CD8-positive, alpha-beta T cell (primary cell): ENCODE measurements at places on chromosomes 13 and 19. TPM values are rescaled to one million over a fixed set of nuclear protein-coding genes. Genes with fewer than 3 reads are reported as not detected.

DNA sequence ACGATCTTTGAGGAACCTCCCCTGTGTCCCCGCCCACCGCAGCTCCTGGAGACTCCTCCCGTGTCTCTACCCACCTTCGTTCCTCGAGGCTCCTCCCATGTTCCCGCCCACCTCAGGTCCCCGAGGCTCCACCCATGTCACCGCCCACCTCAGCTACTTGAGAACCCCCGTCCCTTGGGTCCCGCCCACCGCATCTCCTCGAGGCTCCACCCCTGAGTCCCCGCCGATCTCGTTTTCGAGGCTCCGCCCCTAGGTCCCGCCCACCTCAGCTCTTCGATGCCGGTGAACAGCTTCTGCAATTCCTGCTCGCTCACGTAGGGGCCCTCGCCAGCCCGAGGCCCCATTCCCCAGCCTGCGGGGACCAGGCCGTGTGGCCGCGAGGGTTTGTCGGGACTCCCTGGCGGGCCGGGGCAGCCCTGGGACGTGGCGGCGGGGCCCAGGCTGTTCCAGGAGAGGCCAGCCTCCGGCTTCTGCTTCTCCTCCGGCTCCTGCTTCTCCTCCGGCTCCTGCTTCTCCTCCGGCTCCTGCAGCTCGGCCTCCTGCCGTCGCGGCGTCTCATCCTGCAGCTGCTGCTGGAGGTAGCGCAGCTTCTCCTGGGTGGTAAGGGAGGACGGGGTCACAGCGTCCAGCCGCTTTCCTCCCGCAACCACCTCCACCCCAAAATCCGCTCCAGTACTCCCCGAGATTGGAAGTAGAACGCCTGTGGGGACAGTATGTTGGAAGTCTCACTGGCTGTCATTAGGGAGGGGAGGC is 16.7 kb downstream of the TSKS start:
- DNase-seq, result peak; percentile 7

GRCh38 chr13:97710797-97711196 is 242.7 kb upstream of the IPO5 start:
- no peak for DNase-seq

- no peak for DNase-seq
Measured at GRCh38 chr13:31462766-31463165, 263.0 kb downstream of the B3GLCT start.

DNA sequence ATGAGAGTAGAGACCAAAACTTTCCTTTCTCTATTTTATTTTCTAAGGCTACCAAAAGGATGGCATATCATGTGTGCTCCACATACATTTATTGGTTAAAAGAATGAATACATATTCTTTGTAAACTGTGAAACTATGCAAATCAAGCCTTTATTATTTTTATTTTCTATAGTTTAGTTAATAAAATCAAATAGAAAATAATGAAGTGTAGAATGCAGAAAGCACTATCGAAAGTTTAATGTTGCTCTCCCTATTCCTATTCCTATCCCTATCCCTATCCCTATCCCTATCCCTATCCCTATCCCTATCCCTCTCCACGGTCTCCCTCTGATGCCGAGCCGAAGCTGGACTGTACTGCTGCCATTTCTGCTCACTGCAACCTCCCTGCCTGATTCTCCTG is 60.3 kb downstream of the ZNF100 start:
- no peak for DNase-seq

- no peak for DNase-seq
Measured at GRCh38 chr13:111577956-111578605, 257.6 kb downstream of the TEX29 start.

The TEAD2 gene
- total RNA-seq, result not detected

- no peak for DNase-seq
Measured at GRCh38 chr19:2722541-2723344, 1.6 kb upstream of the DIRAS1 start.

GRCh38 chr19:45117671-45118070 is 24.7 kb downstream of the PPP1R37 start:
- DNase-seq, result no peak

- no peak for DNase-seq
Measured at GRCh38 chr19:4229179-4229931, at the start of gene EBI3. Gene EBI3 (plus strand): TSS chr19:4229523. CDS start chr19:4229551, 28 bp downstream.

DNA sequence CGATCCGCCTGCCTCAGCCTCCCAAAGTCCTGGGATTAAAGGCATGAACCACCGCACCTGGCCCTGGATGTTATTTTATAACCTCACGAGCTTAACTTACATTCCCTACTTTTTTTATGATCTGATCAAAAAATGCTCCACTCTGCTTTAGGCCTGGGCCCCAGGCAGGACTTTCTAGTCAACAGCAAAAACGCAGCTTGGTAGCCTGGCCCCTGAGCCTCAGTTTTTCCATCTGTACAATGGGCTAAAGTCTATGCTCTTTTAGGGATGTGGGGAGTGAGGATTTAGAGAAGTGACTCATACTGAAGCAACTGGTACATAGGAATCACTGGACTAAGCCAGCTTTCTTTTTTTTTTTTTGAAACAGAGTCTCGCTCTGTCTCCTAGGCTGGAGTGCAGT is 11.9 kb upstream of the PIK3R2 start:
- no peak for DNase-seq
